ENCODE measurements at places on chromosomes 7 and 10.

GRCh38 chr10:62302760-62303159, 34.1 kb upstream of the RTKN2 start:
- no peak for DNase-seq

DNA sequence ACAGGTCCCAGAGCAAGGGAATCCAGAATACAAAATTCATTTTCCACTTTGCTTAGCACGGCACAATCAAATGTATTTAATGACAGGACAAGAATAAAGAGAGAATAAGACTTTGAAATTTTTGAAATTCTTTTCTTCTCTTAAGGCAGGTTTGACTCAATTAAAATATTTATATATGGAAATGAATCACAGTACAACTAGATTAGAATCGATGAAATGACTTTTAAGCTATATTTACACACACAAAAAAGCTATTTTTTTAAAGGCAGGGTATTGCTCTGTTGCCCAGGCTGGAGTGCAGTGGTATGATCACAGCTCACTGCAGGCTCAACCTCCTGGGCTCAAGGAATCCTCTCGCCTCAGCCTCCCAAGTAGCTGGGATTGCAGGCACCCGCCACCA, 265.4 kb upstream of the SLC26A5 start:
- DNase-seq: no peak

- no peak for DNase-seq
Measured at GRCh38 chr7:99594948-99595745, 2.9 kb upstream of the TMEM225B start.

DNA sequence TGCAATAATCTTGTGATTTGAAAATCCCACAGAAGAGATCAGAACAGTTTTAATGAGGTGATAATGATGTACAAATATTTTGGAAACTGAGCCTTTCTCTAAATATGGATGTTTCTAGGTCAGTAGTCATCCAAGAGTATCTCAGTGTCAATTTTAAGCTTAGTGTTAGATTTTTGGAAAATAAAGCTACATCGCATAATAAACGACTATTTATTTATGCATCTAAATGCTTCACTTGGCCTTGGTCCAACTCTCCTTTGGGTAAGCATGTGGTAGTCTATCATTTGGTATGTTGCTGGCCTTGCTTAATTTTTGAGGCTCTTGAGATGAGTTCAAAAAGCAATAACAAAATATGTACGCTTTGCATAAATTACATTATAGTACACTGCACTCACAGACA, 5.4 kb upstream of the PPP1R9A start:
- no peak for DNase-seq

- peak; percentile 55 for DNase-seq
Measured at GRCh38 chr7:6106140-6106904, 75.1 kb downstream of the ANKRD61 start.

GRCh38 chr7:91165006-91165845, 99.0 kb upstream of the FZD1 start:
- DNase-seq: no peak

DNA sequence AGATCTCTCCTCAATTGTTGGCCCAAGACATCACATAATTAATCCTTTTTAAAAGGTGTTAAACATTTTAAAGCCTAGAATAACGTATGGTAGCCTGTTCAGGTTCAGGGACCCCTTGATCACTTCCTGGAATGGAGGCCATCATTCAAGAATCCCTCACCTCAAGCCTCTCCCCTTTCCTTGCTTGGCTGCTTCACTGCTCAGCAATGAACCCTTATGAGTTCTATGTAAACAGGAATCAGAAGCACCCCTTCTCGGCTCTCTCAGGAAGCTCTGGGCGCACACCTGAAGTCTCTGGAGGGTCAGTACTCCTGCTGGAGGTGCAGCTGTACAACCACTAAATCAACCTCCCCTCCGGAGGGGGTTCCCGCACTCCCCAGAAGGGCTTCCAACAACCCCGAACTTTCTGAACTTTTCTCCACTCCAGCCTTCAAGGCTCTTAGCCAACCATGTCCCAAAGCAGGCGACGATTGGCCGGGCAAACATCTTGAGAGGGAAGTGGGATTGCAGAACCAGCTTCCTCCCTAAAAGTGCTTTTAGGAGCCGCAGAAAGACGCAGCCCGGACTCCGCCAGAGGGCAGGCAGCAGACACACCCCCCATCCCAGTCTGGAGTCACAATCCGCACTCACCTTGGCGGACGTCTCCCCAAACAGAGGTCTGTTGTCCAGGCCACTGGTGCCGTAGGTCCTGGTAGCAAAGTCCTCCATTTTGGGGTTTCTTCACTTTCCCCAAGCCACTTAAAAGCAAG, 562 bp downstream of the TMEM243 start:
- DNase-seq: peak; percentile 47

DNA sequence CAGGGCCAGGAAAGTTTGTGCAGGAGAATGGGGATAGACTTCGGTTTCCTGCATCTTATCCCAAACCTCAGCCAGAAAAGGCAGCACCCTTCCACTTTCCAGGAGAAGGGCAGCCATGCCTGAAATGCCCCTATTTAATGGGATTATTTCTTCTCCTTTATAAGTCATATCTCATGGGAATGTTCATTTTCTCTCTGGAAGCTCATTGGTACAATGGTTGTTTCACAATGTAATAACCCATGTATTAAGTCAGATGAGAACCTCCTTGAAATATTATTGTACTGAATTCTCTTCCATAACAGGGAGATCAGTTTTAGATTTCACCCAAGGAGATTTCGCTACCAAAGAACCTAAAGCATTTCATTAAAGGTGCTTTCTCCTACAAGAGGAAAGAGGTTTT, 457.5 kb downstream of the KCNMA1 start:
- no peak for DNase-seq

DNA sequence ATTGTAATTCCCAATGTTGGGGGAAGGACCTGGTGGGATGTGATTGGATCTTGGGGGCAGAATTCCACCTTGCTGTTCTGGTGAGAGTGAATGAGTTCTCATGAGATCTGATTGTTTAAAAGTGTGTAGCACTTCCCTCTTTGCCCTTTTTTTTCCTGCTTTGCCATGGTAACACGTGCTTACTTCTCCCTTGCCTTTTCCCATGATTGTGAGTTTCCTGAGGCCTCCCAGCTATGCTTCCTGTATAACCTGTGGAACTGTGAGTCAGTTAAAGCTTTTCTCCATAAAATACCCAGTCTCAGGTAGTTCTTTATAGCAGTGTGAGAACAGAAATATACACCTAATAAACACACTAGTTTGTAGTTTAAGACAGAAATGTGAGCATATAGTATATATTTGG, 166.8 kb upstream of the MAGI2 start:
- DNase-seq: no peak

DNA sequence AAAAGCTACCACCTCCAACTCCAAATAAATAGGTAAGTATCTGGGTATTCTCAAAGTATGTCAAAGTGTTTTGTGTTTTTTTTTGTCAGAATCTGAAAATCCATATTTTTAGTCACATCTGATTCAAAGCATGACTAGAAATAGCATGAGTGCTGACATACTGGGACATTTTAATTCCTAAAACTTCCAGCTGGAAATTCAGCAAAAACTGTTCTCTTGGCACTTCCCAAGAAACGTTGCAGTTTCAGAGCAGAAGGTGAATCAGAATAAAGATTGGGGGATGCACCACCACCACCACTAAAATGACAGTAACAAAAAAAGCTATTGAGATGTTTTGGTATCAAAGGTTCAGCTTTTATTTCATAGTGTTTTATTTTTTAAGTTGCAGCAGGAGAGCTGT, 724.6 kb upstream of the CELF2 start:
- DNase-seq: no peak

- DNase-seq: no peak
Measured at GRCh38 chr7:135343361-135343760, 109.7 kb downstream of the STRA8 start.

- DNase-seq: no peak
Measured at GRCh38 chr7:79789584-79790345, 336.3 kb upstream of the MAGI2 start.

- no peak for DNase-seq
Measured at GRCh38 chr7:47428768-47429472, 153.0 kb downstream of the TNS3 start.

DNA sequence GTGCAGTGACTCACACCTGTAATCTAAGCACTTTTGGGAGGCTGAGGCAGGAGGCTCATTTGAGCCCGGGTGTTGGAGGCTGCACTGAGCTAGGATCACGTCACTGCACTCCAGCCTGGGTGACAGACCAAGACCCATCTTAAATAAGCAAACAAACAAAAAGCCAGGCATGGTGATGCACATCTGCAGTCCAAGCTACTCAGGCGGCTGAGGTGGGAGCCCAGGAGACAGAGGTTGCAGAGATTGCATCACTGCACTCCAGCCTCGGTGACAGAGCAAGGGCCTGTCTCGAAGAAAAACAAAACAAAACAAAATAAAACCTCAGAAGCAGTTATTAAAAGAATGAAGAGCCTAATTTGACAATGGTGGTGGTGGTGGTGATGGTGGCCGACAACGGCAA, 132.5 kb downstream of the PARD3 start:
- no peak for DNase-seq

DNA sequence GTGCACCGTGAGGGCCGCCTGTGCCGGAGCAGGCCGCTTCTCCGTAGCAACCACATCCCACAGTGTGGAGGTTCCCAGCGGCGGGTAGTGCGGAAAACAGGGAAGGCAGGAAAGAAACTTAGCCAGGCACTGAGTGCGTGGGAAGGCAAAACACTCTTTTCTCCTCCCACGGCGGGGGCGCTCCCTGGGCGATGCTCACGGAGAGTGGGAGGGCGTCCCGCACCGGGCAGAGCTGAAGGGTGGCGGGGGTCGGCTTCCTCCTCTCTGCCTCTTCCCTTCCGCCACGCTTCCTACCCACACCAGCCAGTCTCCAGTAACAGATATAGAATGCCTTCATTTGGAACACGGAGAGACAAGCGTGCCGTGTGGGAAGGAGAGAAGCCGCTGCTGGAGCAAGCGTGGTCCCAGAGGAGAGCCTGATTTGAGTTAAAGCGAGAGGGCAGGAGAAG, 252.5 kb downstream of the PAXIP1 start:
- DNase-seq: no peak

- no peak for DNase-seq
Measured at GRCh38 chr10:117967149-117967650, 79.5 kb downstream of the RAB11FIP2 start.

GRCh38 chr7:107291434-107291833, 122.6 kb downstream of the HBP1 start:
- DNase-seq: no peak

DNA sequence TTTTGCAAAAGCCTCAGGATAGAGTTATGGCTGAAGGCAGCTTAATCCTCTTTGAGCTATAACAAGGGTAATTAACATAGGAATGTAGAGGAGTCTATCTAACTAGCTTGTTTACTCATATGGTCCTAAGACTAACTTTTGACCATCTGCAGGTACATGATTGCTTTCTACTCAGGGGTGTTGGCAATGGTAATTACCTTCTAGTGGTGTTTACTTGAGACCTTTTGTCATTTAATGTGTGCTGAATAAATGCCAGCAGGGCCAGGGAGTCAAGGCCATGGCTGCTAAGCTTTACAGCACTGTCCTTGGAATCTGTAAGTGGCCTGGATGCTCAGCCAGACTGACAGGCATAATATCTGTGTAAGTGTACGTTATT, 1325.0 kb downstream of the XPNPEP1 start:
- no peak for DNase-seq

DNA sequence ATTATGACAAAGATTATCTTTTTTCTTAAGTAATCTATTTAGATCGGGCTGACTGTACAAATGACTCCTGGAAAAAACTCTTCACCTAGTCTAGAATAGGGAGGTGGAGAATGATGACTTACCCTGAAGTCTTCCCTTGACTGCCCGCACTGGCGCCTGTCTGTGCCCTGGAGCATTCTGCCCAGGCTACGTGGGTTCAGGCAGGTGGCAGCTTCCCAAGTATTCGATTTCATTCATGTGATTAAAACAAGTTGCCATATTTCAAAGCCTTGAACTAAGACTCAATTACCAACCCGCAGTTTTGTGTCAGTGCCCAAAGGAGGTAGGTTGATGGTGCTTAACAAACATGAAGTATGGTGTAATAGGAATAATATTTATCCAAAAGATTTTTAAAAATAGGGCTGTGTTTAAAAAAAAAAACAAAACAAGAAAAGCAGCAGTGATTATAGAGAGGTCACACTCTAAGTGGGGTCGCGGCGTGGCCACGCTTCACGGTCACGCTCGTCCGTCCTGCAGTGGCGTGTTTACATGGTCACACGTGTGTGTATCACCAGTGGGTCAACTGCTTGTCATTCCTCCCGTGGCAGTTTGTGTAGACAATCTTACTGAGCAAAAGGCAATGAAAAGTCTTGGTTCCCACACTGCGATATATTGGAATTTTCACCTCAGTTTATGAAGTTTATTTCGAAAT, 10.8 kb downstream of the INSIG1 start:
- DNase-seq: no peak

DNA sequence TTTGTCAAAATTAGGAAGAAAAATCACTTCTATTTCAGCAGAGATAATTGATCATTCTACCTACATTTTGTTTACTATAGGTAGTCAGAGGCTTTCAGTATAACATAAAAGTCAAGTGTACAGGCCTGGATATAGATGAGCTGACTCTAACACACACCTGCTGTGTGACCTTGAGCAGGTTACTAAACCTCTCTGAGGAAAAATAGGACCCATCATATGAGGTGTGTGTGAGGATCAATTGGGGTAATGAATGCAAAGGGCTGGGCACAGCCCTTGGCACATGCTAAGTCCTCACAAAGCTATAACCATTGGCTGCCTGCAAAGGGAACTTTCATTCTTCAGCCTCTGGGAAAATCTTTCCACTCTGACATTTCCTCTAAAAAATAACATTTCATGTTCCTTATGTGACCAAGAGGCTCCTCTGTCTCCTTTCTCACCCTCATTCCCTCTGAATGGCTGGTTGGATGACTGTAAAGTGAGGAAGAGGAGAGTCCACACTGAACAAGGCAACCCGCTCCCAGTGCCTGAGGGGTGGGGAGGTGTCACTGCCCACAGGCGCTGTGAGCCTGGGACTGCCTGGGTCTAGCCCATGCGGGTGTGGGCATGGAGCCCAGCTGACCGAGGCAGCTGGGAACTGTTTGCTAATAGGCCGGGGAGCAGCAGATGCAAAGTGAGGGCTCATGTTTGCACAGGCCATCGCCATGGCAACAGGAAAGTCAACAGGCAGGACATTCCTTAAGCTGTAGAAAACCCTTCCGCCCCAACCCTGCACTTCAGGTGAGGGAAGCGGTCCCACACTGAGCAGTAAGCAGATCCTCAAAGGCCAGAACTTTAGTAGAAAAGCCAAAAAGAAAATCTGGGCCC, 36.8 kb downstream of the MYOF start:
- no peak for DNase-seq

All from activated CD8-positive, alpha-beta T cell treated with anti-CD3 and anti-CD28 coated beads, Interleukin-2, amount 10 ng/mL, durations not matched to agents 7 days and 5 days (primary cell).